ENCODE measurements at places on chromosomes 1 and 21.

DNA sequence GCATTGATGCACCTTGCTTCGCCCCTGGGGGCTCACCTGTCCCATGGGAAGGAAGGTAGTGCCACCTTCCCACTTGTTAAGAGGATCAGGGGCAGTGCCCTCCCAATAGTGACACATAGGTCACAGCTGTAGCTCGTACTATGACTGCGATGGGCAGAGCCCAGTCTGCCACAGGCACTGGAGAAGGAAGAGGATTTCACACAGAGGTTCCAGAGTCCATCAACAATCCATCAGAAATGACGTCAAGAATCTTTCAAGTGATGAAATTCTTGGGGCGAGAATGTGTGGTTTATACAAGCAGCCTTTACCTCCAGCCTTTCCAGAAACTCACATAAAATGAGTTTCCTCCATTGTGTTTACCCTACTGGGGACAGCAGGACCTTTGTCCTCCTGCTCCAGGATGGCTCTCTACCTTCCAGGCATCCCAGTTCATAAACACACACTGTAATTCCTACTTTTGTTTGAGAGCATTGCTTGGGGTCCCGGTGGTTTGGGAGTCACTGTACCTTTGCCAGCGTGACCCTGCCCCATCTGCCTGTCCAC lies 260.6 kb upstream of the VAMP3 start:
- peaks cover 9% of the 10 kb centered on the region for H3K4me1 ChIP-seq
- no peaks in the 10 kb centered on the region for H3K27me3 ChIP-seq
- no peaks in the 10 kb centered on the region for H3K36me3 ChIP-seq
- H3K27ac ChIP-seq: no peak overlapping the region
- H3K4me3 ChIP-seq: no peak overlapping the region

DNA sequence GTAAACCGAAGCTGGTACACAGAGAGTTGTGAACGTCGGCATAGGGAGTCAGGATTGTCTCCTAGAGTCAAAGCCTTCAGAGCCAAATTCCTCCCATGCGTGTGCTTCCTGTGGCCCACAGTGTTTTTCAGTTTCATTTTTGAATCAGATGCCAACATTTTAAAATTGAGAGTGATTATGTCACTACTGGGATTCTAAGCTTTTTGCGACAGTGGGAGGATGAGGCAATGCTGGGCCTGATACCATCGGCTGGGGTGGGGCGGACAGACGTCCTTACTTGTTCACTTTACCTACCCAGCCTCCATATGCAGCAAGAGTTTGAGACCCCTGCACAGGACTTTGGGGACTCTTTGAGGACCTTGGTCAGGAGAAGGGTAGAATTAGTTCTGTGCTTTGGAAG lies 1.3 kb upstream of the KLHDC7A start:
- no peaks in the 10 kb centered on the region for H3K36me3 ChIP-seq
- no peak overlapping the region for H3K27ac ChIP-seq
- H3K4me1 ChIP-seq: no peaks in the 10 kb centered on the region
- DNase-seq: no peak

DNA sequence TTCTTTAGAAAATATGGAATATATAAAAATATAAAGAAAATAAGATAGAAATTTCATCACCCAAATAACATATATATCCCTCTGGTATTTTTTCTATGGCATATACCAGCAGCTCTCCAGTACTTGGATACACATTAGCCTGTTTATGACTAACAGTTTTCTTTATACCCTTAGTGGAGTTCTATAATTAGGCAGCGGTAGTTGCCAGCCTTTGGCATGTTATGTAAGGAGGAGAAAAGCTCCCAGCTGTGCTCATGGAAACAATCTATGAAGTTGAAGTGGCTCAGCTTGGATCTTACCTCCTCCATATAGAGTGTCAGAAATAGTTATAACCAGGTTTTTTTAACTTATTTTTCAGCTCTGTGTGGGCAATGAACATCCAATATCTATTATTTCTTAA lies 1636.8 kb downstream of the AMY1C start:
- H3K27me3 ChIP-seq: no peaks in the 10 kb centered on the region
- no peak overlapping the region for H3K4me3 ChIP-seq
- no peaks in the 10 kb centered on the region for H3K4me1 ChIP-seq
- no peak for DNase-seq
- H3K36me3 ChIP-seq: no peaks in the 10 kb centered on the region

GRCh38 chr21:40902299-40902698 lies 55.3 kb upstream of the DSCAM start:
- H3K27ac ChIP-seq: no peak overlapping the region
- no peak overlapping the region for H3K4me3 ChIP-seq
- no peak for DNase-seq

GRCh38 chr1:95583661-95584210 lies 349.7 kb downstream of the RWDD3 start:
- H3K4me3 ChIP-seq: no peak overlapping the region
- no peaks in the 10 kb centered on the region for H3K27me3 ChIP-seq
- H3K36me3 ChIP-seq: no peaks in the 10 kb centered on the region
- peaks cover 6% of the 10 kb centered on the region for H3K4me1 ChIP-seq

DNA sequence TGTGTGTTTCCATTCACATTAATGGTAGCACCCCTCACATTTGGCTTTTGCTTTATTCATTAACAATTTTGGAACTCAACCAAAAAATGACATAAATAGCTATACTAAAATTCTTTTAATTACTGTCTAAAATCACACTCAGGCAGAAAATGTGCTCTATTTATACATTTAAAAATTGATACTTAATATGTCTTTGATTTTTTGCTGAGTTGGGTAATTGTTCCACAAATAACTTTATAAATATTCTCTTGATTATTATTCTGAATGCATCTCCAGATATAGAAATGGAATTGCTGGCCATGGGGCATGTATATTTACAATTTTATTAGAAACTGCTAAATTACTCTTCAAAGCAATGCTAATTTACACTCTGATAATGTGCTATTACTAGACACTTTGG lies 658.7 kb upstream of the CHRM3 start:
- no peaks in the 10 kb centered on the region for H3K36me3 ChIP-seq
- no peak for DNase-seq
- no peak overlapping the region for H3K4me3 ChIP-seq
- no peaks in the 10 kb centered on the region for H3K4me1 ChIP-seq
